Upper lobe of left lung (tissue), 6 donors: ENCODE measurements at places on chromosomes 2 and 18. TPM values are rescaled to one million over a fixed set of nuclear protein-coding genes. Genes with fewer than 3 reads are reported as not detected.

DNA sequence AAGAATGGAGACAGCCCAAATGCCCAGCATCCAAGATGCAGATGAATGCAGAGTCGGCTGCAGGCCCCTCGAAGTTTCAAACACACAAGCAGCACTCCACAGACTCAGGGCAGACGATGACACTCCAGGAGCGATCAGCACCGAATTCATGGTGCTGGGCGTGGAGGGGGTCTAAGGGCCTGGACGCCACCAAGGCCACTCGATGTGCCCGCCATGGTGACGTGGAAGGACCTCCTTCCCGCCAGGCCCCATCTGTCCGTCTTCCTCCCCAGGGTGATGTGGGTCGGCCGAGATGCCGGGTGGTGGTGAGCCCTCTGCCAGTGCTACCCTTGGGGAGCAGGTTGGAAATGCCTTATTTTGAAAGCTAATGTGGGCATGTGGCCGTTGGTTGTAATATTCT, 9.4 kb downstream of the KIF1A start:
- H3K36me3 ChIP-seq, result no peaks in the 10 kb centered on the region
- no peaks in the 10 kb centered on the region for H3K27me3 ChIP-seq
- peak; percentile 55 for DNase-seq
- no peak overlapping the region for H3K4me3 ChIP-seq
- H3K27ac ChIP-seq, result no peak overlapping the region

GRCh38 chr2:158936978-158937377, 31.5 kb upstream of the TANC1 start:
- H3K36me3 ChIP-seq, result no peaks in the 10 kb centered on the region
- no peak overlapping the region for H3K4me3 ChIP-seq
- H3K4me1 ChIP-seq, result no peaks in the 10 kb centered on the region
- H3K27me3 ChIP-seq, result no peaks in the 10 kb centered on the region
- peak; percentile 64 for DNase-seq

Gene CCDC102B
- 51.3 TPM for total RNA-seq

Gene TSPYL6
- not detected for total RNA-seq

Gene POU3F3
- total RNA-seq, result not detected

GRCh38 chr2:220215785-220216184, 588.4 kb downstream of the SLC4A3 start:
- H3K36me3 ChIP-seq, result no peaks in the 10 kb centered on the region
- no peak overlapping the region for H3K27ac ChIP-seq

Gene POTEJ
- not detected for total RNA-seq

DNA sequence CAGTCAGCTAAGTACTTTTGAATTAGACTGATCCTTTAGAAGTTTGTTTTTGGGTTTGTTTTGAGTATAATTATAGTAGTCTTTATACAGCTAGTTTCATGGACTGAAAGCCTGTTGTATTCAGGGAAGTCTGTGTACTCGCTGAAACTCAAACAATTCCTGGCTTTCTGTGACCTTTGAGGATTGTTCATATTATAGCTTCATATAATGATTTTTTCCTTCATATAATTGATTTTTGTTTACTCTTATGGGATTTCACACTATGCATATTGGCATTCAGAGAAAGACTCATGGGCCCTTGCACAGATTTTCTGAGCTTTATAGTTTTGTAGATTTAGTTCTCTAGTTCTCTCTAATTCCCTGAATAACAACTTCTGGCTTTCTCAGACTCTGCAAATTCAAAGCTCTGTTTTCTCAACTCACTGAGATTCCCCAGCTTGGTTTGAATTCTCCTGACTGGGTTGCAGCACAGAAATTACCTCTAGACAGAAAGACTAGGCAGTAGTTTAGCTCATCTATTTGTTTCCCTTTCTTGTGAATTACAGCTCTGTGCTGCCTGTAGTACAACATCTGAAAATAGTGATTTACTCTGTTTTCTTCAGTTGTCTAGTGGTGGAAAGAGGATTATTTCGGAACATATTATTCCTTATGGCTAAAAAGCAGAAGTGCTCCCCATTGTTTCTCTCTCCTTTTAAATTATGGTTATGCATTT, 495.9 kb upstream of the CNTNAP5 start:
- H3K27me3 ChIP-seq, result no peaks in the 10 kb centered on the region
- H3K36me3 ChIP-seq, result no peaks in the 10 kb centered on the region
- no peak for DNase-seq

Gene MEX3C
- total RNA-seq, result 15.5 TPM

DNA sequence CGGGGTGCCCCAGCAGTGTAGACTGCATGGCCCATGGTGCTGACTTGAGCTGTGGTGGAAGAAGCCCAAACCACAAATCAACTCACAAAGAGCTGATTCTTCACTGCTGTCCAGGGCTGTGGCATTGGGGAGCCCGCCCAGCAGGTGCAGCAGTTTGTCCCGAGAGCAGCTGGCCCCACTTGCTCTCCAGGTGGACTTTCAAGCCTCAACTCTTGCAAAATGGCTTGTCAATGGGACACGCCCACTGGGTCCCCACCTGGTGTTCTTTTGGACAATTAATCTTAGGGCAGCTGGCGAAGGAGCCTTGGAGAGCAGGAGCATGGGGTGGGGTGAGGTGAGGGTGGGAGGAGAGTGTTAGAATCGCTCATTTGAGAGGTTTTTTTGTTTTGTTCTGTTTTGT, 117.9 kb downstream of the MYCN start:
- no peak overlapping the region for H3K4me3 ChIP-seq
- no peaks in the 10 kb centered on the region for H3K36me3 ChIP-seq
- no peak for DNase-seq
- H3K4me1 ChIP-seq, result no peaks in the 10 kb centered on the region

DNA sequence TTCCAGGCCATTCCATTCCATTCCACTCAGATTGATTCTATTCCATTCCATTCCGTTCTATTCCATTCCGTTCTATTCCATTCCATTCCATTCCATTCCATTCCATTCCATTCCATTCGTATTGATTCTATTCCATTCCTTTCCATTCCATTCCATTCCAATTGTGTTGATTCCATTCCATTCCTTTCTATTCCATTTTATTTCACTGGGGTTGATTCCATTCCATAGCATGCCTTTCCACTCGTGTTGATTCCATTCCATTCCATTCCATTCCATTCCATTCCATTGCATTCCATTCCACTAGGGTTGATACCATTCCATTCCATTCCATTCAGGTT, 1142.3 kb downstream of the RPIA start:
- no peaks in the 10 kb centered on the region for H3K36me3 ChIP-seq
- H3K4me3 ChIP-seq, result no peak overlapping the region
- H3K27ac ChIP-seq, result no peak overlapping the region
- DNase-seq, result no peak

- H3K27me3 ChIP-seq, result no peaks in the 10 kb centered on the region
- no peak for DNase-seq
Measured at GRCh38 chr2:127388423-127389164, 819 bp upstream of the MAP3K2 start.

DNA sequence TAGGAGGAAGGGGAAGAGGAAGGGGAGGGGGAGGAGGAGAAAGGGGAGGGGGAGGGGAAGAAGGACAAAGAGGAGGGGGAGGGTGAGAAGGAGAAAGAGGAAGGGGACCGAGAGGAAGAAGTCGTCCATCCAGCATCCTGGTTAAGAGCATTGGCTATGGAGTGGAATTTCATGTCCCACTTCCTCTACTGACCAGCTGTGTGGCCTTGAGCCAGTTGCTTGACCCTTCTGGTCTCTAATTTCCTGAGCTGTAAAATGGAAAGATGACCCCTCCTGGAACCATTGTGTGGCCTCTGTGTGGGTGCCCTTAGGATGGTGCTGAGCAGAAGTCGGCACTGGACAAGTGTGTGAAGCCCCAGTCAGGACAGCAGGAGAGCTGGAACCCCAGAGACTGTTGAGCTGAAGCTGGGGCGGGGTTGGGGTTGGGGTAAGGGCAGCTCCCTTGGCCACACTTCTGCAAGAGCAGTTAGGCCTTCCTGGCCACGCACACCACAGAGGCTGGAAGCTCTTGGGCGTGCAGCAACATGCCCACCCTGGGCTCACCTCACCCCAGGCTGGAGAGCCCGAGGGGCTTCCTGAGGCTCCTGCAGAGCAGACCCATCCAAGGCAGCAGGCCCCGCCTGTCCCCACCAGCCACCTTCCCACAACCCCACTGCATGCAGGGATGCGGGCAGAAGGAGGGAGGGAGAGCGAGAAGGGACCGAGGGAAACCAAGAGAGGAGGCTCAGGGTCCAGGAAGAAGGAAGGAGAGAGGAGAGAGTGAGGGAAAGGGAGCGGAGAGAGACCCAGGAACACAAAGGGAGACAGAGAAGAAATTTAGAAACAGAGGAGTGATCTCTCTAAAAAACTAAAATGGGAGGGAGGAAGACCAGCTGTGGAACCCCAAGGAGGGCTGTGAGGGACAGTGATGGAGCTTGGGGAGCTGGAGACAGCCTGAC, 16.2 kb downstream of the ADRA2B start:
- H3K27me3 ChIP-seq, result no peaks in the 10 kb centered on the region
- H3K27ac ChIP-seq, result no peak overlapping the region
- H3K4me1 ChIP-seq, result no peaks in the 10 kb centered on the region
- no peaks in the 10 kb centered on the region for H3K36me3 ChIP-seq
- H3K4me3 ChIP-seq, result no peak overlapping the region

DNA sequence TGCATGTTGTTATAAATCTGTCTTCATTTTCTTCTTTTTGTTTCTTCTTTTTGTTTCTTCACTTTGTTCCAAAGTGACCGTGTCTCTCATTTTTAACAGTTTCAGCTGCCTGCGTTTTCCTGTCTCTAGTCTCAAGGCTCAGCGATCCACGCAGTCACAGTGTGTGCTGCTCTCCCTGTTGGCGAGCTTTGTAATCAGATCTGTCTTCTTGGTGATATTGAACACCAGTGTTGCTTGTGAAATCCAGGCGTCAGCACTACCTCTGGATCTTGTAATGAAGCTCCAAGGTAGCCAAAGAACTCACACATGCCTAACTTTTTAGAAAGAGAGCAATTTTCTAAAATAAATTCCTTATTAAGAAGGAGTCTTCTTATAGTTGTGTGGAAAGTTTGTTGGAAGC, 13.2 kb downstream of the SNTG2 start:
- no peaks in the 10 kb centered on the region for H3K4me1 ChIP-seq
- H3K4me3 ChIP-seq, result no peak overlapping the region
- no peaks in the 10 kb centered on the region for H3K36me3 ChIP-seq
- no peaks in the 10 kb centered on the region for H3K27me3 ChIP-seq
- no peak overlapping the region for H3K27ac ChIP-seq

Gene FAM168B
- total RNA-seq, result 79.3 TPM

GRCh38 chr2:217738061-217738460, 264.7 kb downstream of the TNS1 start:
- no peak overlapping the region for H3K27ac ChIP-seq
- no peaks in the 10 kb centered on the region for H3K27me3 ChIP-seq
- peaks cover 2% of the 10 kb centered on the region for H3K36me3 ChIP-seq
